ENCODE measurements at places on chromosomes 11 and 22.

DNA sequence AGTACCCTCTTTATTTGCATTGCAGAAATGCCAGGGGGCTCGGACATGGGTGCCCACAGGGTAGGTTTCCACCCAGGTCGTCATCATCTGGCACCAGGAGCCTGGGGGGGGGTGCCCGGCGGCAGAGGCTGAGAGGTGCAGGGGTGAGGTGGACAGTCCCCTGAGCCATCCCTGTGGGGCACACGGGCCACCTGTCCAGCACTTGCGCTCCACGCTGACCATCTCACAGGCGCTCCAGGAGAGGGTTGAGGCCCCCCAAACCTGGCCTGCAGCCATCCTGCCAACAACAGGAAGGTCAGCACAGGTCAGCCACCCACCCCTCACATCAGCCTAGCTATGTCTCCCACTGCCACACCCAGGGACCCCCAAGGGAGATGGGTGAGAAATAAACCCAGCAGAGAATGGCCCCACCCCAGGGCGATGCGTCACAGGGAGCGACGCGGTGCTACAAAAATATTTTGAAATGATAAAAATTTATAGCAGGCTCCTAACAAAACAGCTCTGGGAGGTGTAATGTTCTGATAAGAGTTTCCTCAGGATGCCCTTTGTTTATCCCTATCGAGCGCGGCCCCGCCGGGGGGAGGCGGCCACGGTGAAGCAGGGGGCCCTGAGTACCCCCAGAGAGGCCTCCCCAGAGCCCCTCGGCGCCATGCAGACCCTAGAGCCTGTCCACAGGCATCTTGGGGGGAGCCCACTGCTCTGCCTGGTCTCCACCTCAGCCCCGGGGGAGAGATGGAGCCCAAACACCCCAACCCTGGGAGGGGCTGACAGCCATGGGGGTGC, 21.0 kb upstream of the GNB1L start:
- DNase-seq, result no peak

DNA sequence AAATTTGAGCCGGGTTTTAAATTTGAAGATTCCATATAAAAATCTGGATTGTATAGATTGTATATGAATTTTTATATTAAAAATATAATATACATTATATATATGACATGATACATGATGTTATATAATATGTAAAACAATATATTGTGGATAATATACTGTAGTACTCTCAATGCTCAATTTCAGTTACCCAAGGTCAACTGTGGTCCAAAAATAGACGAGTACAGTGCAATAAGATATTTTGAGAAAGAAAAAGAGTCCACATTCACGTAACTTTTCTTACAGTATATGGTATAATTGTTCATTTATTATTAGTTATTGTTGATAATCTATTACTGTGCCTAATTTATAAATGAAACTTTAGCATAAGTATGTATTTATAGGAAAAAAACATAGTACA, 94.2 kb upstream of the YWHAH start:
- no peak for DNase-seq

- DNase-seq, result no peak
These were observed 113.5 kb downstream of the MN1 start for GRCh38 chr22:27687984-27688545.

GRCh38 chr11:71252269-71252769, at the start of gene SHANK2:
SHANK2 (minus strand) TSS chr11:71252577; CDS start chr11:71147326, 105,251 bp downstream.
- no peak for DNase-seq

GRCh38 chr11:95084509-95084908, 5.1 kb upstream of the ENDOD1 start:
- no peak for DNase-seq

GRCh38 chr11:124955035-124955434, 1.0 kb downstream of the CCDC15 start:
- no peak for DNase-seq

DNA sequence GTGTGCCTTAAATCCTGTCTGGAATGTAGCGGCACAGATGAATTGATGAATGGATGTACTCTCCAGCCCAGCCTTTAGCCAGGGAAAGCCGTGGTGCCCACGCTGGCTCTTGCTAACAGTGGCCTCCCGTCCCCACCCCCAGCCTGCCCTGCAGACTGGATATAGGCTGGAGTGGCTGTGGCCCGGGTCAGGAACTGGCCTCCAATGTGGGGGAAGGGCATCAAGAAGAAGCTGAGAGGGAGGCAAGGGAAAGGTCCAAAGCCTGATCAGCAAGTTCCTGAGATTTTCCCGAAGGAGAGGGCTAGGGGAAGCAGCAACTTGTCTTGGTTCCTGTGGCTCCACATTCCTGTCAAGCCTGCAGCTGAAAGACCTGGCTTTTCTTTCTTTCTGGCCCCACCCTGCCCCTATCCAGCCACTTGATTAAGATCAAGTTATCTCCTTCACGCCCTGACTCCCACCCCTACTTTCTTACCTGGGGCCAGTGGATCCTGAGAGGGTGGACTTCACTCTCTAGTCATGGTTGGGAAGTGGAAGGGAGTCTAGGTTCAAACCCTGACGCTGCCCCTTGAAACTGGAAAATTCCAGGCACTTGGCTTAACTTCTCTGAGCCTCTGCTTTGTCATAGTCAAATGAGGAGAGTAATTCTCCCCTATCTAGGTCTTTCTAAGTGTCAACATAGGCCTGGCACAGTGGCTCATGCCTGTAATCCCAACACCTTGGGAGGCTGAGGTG, 11.0 kb upstream of the MICALL1 start:
- no peak for DNase-seq

DNA sequence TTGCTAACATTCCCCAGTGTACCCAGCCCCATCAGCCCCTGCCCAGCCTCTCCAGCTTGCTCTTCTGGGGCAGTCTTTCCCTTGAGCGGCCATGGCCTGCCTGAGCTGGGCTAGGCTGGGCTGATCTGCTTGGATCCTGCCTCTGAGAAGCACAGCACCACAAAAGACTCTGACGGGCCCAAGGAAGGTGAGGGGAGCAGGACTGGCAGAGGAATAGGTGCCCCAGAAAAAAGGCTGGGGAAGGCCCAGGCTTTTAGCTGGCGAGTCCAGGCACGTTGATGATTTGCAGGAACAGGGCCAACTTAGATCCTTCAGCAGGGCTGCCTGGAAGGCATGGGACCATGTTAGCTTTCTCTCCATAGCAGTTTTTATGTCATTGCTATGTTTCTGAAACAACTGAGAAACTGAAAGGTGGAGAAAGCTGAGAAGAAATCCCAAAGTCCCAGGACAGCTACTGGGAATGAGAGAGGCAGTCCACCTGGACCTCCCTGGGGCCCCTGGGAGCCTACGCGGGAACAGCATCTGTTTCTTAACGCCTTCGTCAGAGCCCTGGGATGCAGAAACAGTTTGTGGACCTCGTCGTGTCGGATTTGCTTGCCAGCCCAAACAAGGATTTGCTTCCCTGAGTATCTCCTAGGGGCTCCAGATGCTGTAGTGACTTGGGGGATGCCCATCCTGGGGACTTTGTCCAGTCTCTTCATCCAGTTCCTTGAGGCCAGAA, 24.4 kb upstream of the FXYD6 start:
- no peak for DNase-seq

GRCh38 chr11:9092853-9093778, 1.7 kb upstream of the SCUBE2 start:
- DNase-seq, result peak; percentile 15

GRCh38 chr11:96367342-96367741, 22.4 kb downstream of the CCDC82 start:
- no peak for DNase-seq

GRCh38 chr11:15836795-15837194, 519.6 kb downstream of the SOX6 start:
- no peak for DNase-seq

- DNase-seq, result no peak
These were observed 2.4 kb downstream of the VPS26B start for GRCh38 chr11:134226806-134227325.

- no peak for DNase-seq
These were observed 180.5 kb downstream of the MIAT start for GRCh38 chr22:26837784-26838470.

- DNase-seq, result no peak
These were observed 20.3 kb upstream of the MALAT1 start for GRCh38 chr11:65478388-65479183.

DNA sequence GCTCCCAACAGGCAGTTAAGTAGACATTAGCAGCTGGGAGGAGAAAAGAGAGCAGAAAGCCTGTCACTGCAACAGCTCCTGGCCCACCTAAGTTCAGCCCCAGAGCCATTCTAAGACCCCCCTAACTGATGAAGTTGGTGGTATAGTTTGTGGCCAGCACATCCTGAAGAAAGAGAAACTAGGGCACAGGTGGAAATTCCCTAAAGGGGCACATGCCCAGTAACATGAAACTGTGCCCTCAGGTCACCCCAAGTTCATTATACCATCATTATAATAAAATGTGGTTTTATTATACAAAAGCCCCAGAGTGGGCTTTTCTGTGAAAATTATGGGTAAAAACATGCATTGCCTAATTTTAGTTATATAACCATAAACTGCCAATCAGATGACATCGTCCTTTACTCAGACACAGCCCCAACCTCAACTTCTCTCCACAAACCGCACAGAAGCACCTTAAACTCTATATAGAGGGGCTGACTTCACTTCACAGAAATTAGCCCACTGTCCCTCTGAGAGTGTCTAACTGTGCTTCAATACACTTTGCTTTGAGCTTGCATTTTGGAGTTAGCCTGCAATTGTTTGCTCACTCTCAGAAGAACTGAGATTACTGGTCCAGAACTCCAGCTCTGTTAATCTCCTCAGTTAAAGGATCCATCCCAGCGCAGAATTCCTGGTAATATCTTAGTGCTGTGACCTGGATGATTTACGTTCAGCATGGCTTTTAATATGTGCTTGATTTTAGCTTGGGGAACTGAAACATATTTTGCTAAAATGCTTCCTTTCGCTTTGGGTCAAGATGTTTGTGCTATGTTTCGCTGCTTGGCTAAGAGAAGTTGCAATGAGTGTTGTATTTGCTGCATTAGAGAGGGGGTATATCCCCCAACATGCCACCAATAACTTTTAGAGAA, 1.8 kb upstream of the APOL3 start:
- peak; percentile 66 for DNase-seq

DNA sequence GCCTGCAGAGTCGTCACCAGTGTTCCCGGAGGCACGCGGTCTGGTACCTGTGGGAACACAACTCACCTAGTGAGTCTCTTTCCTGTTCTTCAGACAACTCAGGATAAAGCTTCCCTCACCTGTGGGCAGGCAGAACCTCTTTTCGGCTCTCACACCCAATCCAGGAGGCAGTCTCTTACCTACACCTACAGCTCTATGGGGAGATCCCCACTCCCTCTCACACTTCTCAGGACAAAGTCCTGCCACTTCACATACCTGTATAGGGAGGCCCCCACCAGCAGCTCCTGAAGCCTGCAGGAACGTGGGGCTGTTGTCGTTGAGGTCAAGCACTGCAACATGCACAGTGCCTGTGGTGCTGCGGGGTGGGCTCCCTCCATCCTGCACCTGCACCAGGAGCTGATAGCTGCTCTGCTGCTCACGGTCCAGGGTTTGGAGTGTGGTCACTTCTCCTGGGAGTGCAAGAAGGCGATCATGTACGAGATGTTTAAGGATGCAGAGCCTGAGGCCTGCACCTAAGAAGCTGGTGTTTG, 12.2 kb upstream of the TPP1 start:
- DNase-seq, result no peak

DNA sequence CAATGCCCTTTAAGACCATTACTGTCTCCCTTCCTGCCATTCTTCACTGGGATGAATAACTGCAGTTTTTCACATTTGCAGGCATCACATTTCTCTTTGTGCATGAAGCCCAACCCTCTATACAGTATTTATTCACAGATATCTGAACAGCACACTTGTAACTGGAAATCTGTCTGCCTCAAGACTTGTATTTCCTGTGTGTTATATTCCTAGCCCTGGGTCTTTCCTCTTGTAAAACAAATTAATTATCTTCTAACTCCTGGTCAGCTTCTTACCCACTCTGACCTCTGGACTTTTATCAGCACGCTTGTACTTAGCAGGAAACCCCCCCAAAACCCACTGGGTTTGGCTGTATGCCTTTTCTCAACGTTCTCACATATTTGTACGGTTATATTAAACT, 2.0 kb downstream of the CSRP3 start:
- DNase-seq, result no peak

DNA sequence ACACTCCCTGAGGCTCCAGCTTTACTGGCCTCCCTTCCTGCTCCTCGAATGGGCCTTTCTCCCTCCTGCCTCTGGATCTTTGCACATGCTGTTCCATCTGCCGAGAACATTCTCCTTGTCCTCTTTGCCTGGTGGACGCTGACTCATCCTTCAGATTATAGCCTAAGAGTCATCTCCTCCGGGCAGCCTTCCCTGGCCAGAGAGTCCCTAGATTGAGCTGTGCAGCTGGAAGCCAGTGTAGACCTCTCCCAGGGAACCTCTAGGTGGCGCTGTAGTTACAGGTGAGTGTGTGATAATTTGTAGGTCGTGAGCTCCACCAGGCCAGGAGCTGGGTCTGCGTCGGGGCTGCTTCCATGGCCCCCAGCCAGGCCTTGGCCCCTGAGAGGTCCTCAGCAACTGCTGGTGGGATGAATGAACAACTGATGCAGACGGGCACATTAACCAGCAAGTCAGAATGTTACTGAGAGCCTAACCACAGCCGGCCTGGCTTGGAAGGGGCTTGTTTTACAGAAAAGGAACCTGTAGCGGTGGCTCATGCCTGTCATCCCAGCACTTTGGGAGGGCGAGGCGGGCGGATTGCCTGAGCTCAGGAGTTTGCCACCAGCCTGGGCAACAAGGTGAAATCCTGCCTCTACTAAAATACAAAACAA, 8.7 kb downstream of the PNPLA5 start:
- DNase-seq, result peak; percentile 56

- DNase-seq, result no peak
These were observed 84.8 kb downstream of the MTNR1B start for GRCh38 chr11:93054279-93054678.

DNA sequence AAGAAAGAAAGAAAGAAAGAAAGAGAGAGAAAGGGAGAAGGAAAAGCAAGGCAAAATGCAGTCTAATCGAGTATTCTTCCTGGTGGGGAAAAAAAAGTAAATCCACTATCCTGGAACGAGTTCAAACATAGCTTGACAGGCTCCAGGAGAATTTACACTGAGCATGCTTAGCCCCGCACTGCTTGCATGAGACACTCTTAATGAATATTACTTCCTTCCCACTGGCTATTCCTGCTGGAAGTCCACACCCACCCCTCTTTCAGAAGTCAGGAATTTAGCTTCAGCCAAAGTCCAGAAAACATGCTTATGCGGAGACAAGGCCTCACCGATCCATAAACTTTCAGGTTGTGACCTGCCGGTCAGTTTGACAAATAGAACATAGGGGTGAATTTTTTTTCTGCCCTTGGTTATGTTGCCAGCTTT, 251.8 kb upstream of the BLID start:
- DNase-seq, result no peak

DNA sequence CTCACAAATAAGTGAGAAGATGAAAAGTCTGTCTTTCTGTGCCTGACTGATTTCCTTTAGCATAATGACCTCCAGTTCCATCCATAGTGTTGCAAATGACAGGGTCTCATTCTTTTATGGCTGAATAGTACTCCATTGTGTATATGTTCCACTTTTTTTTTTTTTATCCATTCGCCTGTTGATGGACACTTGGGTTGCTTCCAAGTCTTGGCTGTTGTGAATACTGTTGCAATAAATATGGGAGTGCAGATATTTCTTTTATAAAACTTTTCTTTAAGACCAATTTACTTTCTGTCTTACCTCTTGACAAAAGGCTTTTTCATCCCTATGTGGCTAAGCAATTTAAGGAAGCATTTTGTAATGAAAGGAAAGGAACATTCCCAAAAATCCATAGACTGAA, 104.6 kb downstream of the MUC15 start:
- DNase-seq, result no peak

- DNase-seq, result no peak
These were observed 90.1 kb downstream of the KIF18A start for GRCh38 chr11:28017816-28018215.
